Right atrium auricular region (tissue), 2 donors: ENCODE measurements at places on chromosomes 4 and X. TPM values are rescaled to one million over a fixed set of nuclear protein-coding genes. Genes with fewer than 3 reads are reported as not detected.
A peak's percentile ranks its signal among the peaks of the same experiment; 100 is the strongest.

DNA sequence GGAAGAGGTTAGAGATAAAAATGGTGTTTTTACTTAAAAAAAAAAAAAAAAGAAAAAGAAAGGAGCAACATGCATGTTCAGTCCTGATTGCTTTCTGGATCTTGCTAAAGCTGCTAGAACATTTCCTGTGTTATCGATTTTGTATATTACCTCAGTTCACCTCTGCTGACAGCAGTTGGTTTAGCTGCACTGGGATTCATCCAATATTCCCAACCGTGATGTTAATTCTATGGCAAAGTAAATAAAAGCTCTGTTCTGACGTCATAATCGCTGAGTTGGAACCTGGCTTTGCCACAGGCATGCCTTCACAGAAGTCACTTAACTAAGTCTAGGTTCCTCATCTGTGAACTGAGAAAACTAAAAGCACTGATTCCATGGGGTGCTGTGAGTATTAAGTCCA, 90.7 kb upstream of the SORBS2 start:
- no peak for DNase-seq

DNA sequence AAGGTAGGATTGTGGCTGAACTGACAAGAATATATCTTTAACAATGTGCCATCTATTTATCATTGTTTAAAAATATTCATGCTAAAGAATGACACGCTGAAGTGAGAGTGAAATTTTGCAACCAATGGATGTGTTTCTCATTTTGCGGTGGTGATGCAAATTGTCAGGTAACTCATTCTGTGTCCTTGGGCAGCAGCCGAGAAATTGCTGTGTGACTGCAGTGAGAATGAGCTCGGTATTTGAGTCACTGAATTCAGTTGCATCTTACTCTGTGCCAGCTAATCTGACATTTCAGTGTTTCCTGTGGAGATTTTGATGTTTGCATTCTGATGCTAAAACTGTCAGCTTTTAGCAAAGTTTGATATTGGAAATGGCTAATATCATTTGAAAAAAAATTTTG, 28.1 kb downstream of the MCUB start:
- no peak for DNase-seq

GRCh38 chrX:298993-299392, 17.8 kb downstream of the PLCXD1 start:
- DNase-seq: no peak

- no peak for DNase-seq
These were observed 51.8 kb downstream of the RAI2 start for GRCh38 chrX:17809273-17809672.

DNA sequence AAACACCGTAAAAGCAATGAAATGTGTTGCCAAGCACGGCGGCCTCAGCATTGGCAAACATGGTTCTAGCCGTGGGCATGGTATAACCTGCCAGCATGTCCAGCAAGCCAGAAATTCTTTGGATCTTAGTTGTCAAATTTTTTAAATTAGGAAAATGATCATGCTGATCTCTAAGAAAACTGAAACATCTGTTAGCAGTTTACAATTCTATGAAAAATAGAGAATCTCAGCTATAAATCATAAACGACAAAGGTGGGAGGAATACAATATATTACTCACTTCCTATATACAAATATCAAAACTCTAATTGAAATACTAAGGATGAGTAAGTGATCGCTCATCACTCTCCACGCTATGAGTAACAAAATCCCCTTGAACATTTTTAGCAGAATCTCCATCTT, 130.3 kb downstream of the ADGRA3 start:
- no peak for DNase-seq

- DNase-seq: no peak
These were observed 33.8 kb upstream of the MAMLD1 start for GRCh38 chrX:150329282-150329681.

- no peak for DNase-seq
These were observed 15.0 kb downstream of the RBMX start for GRCh38 chrX:136865270-136866158.

GRCh38 chrX:22486296-22486695, 213.6 kb downstream of the CBLL2 start:
- DNase-seq: no peak

- no peak for DNase-seq
These were observed 123.6 kb downstream of the RELL1 start for GRCh38 chr4:37562592-37562991.

GRCh38 chrX:48938721-48939425, 18.5 kb downstream of the OTUD5 start:
- DNase-seq: no peak

DNA sequence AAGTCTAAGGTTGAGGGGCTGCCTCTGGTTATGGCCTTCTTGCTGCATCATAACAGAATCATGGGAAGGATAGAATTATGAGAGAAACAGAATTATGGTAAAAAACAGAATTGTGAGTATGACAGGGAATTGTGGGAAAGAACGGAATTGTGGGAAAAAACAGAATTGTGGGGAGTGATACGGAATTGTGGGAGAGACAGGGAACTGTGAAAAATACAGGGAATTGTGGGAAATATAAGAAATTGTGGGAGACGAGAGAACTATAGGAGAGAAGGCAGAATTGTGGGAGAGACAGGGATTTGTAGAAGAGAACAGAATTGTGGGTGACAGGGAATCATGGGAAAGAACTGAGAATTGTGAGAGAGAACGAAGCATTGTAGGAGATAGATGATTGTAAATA, 159.1 kb downstream of the FRMPD4 start:
- DNase-seq: no peak

DNA sequence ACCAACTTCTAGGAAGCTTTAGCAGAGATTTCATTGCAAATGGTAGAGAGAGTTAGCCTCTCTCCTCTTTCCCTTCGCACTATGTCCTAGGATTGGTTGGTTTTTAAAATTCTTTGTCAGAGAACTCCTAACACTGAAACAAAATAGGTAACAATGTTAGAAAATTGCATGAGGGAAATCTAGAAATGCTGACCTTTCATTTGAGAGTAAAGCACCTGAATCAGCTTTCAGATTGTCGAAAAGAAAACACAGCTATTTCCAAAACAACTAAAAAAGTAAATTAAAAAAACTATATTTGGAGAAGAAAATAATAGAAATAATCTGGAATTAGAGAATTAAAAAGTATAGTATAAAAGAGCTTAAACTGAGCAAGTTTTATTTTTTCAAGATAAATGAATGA, 108.1 kb upstream of the GK2 start:
- no peak for DNase-seq

DNA sequence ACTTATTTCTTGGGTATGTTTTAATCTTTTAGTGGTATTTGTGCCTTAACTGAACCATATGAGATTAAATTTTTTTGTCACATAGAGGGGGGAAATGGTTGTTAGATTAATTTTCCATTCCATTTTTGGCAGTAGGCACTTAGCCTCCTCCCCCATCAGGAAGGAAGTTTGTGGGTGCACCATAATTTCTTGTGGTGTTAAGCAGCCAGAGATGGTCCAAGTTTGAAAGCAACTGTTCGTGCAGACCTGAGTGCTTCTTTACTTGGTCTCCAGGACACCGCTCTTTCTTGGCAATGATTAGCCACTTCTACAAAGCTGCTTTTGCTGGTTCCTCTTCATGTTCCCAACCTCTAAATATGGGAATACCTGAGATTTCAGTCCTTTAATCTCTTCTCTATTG, 92.7 kb upstream of the RPL34 start:
- DNase-seq: no peak

DNA sequence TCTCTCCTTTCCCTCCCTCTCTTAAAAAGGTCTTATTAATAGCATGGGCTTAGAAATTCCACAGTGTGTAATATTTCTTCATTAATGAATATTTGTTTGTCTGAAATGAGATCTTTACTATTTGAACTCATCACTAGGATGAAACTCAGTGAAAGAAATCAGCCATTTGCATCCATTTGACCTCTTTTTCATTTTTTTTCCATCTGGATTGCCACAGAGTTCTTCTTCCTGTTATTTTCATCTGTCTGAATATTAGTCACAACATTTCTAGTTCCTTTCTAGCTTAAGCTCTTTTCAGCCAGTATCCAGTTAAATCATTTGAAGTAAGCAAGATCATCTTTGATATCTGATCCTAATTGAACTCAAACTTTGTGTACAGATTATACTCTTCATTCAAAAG, 69.2 kb upstream of the PLS3 start:
- DNase-seq: no peak

DNA sequence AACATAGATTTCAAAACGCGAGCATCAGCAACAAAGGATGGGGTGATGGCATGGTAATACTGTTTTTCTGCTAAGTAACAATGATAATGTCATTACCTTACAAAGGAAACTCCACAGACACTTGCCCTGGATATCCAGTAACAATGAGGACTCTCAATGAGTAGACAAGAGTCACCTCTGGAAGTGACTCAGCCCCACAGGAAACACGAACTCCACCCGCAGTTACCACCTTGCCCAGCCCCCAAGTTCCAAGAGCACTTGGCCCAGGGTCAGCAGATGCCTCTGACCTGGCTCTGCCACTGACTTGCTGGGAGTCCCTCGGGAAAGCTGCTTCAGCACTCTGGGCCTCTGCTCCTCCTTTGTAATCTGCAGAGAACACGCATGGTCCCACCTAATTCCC, 110.3 kb upstream of the MAP3K15 start:
- DNase-seq: no peak

- peak; percentile 64 for DNase-seq
These were observed 25.1 kb downstream of the PIR start for GRCh38 chrX:15468036-15468435.

DNA sequence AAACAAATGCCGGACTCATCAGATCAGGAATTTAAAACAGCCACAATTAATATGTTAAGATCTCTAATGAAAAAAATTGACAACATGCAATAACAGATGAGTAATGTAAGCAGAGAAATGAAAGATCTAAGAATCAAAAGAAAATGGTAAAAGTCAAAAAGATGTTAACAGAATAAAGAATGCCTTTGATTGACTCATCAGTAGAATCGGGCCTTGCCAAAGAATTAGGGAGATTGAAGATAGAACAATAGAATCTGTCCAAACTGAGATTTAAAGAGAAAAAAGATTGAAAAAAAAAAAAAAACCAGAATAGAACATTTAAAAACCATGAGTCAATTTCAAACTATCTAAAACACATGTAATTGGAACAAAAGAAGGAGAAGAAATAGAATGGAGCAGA, 25.9 kb upstream of the GUCY1A1 start:
- no peak for DNase-seq

- DNase-seq: no peak
These were observed 35.5 kb upstream of the ADH4 start for GRCh38 chr4:99179626-99180025.

GRCh38 chr4:78691971-78692821, 84.0 kb upstream of the BMP2K start:
- DNase-seq: no peak

- no peak for DNase-seq
These were observed 78.5 kb downstream of the ANXA3 start for GRCh38 chr4:78629991-78630541.

DNA sequence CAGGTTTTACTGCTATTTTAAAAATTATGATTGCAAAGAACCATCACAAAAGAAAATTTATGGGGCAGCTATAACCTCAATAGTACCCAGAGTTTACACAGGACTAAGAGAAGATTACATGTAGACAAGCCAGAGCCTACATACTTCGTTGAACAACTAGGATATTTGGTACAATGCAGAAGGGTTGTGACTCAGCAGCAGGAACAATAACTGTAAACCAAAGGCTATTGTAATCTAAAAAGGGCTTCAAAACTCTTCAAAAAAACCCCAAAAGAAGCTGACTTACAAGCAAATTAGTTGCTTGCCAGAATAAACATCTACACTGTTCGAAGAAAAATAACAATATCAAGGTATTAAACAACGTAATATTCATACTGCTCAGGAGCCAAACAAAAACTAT, 618.0 kb downstream of the STPG2 start:
- DNase-seq: no peak

DNA sequence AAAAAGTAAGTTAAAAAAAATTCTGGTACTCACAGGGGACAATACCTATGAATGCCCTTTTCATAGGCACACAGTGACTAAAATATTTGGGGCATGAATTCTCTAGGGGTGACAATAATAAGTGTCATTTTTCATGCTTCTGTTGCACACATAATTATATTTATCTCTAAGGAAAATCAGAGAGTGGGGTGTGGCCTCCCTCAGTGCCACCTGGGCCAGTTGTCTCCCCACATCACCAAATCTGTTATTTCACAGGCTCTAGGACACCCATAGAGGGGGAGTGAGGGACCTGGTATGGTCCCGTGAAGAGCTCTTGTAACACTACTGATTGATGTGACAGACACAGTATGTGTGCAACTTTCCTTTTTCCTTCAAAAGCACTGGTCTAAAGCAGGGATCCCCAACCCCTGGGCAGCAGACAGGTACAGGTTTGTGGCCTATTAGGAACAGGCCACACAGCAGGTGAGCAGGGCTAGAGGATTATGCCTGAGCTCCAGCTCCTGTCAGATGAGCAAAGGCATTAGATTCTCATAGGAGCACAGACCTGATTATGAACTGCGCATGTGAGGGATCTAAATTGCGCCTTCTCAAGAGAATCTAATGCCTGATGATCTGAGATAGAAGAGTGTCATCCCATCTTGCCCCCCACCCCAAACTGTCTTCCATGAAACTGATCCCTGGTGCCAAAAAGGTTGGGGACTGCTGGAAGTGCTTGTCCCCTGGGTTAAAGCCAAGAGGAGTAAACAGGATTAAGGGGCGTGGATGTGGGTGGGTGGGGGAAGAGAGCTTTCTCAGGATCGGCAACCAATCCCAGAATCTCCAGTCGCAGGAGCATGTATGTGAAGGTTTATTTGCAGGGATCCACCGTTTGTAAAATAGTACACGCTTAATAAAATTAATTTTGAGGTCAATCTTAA, 856 bp downstream of the SLC9B1 start:
- no peak for DNase-seq

- no peak for DNase-seq
These were observed 149.3 kb downstream of the DMD start for GRCh38 chrX:33062041-33062440.

DNA sequence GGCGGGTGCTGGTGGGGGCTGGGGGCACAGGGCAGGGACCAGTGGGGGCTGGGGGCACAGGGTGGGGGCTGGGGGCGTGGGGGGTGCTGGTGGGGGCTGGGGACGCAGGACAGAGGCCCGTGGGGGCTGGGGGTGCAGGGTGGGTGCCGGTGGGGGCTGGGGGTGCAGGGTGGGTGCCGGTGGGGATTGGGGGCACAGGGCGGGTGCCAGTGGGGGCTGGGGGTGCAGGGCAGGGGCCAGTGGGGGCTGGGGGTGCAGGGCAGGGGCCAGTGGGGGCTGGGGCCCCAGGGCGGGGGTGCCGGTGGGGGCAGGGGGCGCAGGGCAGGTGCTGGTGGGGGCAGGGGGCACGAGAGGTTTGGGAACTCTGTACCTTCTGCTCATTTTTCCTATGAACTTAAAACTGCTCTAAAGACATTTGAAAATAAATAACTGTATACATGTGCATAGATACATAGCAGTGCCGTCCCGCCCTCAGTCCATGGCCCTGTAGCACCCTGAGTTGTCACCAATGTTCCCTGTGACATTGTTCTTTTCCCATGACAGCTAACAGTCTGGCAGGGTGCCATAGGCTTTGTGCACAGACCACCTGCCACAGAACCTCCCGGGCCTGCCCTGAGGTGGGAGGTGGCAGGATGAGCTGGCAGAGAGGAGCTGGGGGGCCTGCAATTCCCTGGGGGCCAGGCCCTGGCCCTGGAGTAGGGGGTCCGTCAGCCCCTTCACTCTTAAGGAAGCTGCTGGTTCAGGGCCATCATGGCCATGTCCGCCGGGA, 35.6 kb upstream of the ADRA2C start:
- no peak for DNase-seq

HERC5 gene
- 1.6 TPM for total RNA-seq

MAP9 gene
- 4.5 TPM for total RNA-seq

HS6ST2 gene
- total RNA-seq: 0.39 TPM

RASL11B gene
- 12.2 TPM for total RNA-seq

CHRNA9 gene
- not detected for total RNA-seq

LSM6 gene
- total RNA-seq: 15.0 TPM

REELD1 gene
- total RNA-seq: not detected

BTC gene
- 0.12 TPM for total RNA-seq

CYLC1 gene
- not detected for total RNA-seq

RNF212 gene
- total RNA-seq: 1.9 TPM
